ENCODE measurements at places on chromosomes 12 and 14.

- no peak for DNase-seq
Observed at GRCh38 chr14:99822800-99823455, 29.7 kb downstream of the EML1 start.

DNA sequence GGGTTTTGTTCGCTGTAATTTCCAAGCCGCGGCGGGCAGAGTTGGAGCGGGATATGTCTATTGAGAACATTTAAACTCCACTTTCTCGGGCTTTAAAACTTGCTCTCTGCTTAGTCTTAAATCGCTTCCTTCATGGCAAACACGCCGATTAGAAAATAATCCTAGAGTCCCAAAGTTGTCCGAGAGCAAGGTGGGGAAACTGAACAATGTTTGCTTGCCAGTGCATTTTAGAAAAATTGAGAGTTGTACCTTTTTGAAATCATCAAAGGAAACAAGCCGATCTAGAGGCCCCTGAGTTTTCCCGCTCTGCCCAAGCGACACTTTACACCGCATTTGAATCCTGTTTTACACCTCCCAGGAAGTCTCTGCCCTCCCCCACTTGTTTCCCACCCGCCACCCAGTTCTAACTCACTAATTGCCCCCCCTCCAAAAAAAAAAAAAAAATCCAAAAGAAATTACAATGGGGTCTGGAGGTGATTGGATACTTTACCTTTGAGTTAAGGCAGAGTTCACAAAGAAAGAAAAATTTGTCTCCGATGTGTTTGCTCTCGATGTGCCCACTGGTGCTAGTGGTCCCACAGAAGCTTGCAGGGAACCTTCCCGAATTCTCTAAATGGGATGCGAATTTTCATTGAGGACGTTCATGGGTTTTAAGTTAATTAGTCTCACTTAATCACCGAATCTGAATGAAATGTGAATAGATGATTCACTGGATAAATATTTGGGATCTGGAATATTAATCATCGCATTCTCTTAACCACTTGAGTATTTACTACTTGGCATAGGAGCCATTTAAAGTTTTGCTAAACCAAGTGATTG lies 2.3 kb downstream of the HMGA2 start:
- DNase-seq, result no peak

GRCh38 chr14:69693801-69694729 lies 72.9 kb upstream of the SRSF5 start:
- no peak for DNase-seq

- no peak for DNase-seq
Observed at GRCh38 chr14:61190341-61190740, 90.8 kb downstream of the TMEM30B start.
